Activated CD4-positive, alpha-beta memory T cell treated with anti-CD3 and anti-CD28 coated beads, Interleukin-2, amount 10 ng/mL, durations not matched to agents 7 days and 5 days (primary cell): ENCODE measurements at places on chromosomes 1 and 21. TPM values are rescaled to one million over a fixed set of nuclear protein-coding genes. Genes with fewer than 3 reads are reported as not detected.

The IFFO2 gene
- total RNA-seq: 19.9 TPM

The PDC gene
- total RNA-seq: not detected

The KCNJ9 gene
- not detected for total RNA-seq

The NOTCH2 gene
- total RNA-seq: 81.9 TPM

The FGR gene
- not detected for total RNA-seq

The ARHGEF11 gene
- 15.8 TPM for total RNA-seq

GRCh38 chr1:6197746-6198427 lies 1.5 kb downstream of the RPL22 start:
- no peak for DNase-seq

GRCh38 chr1:245679821-245680780 lies 525.3 kb downstream of the KIF26B start:
- no peak for DNase-seq

GRCh38 chr1:201361652-201362504 lies 15.6 kb downstream of the TNNT2 start:
- DNase-seq: peak; percentile 25

- DNase-seq: no peak
Observed at GRCh38 chr1:110771245-110772022, 96.7 kb upstream of the KCNA3 start.

- no peak for DNase-seq
Observed at GRCh38 chr21:35077975-35078374, 28.9 kb upstream of the RUNX1 start.

- DNase-seq: no peak
Observed at GRCh38 chr1:181425566-181425965, 57.8 kb upstream of the CACNA1E start.

DNA sequence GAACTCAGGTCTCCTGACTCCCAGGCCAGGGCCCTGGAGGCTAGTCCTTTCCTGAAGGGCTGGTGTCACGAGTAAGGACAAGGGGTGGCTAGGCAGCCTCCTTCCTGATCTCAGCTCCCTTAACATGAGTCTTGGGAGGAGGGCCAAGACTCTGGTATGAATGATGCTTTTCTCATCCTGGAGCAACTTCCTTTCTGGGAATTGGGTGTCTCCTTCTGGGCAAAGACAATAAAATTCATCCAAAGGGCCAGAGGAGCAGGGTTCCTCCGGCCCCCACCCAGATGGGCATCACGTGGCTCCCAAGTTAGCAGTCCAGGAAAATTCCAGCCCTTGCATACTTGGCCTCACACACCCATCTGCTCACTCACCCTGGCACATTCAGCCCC lies at the start of gene FAM167B:
TSS of gene FAM167B (plus strand) at position 335 of the 386 bp plus-strand sequence. CDS start 200 bp downstream, outside the sequence.
- DNase-seq: no peak

GRCh38 chr1:93000291-93000690 lies 39.0 kb upstream of the DIPK1A start:
- DNase-seq: no peak

DNA sequence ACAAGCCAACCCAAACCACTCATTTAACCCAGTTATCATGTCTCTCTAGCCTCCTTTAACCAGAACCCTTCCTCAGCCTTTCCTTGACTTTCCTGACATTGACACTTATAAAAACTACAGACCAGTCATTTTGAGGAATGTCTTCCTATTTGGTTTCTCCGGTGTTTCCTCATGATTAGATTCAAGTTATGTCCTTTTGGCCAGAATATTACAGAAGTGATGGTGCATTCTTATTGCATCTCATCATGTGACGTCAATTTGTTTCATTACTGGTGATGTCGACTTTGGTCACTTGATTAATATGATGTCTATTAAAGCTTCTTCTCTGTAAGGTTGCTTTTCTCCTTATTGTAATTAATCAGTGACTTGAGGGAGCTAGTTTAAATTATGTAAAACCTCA lies 6.1 kb upstream of the RCSD1 start:
- DNase-seq: no peak

- DNase-seq: peak; percentile 94
Observed at GRCh38 chr1:203289281-203289981, 15.9 kb upstream of the BTG2 start.

DNA sequence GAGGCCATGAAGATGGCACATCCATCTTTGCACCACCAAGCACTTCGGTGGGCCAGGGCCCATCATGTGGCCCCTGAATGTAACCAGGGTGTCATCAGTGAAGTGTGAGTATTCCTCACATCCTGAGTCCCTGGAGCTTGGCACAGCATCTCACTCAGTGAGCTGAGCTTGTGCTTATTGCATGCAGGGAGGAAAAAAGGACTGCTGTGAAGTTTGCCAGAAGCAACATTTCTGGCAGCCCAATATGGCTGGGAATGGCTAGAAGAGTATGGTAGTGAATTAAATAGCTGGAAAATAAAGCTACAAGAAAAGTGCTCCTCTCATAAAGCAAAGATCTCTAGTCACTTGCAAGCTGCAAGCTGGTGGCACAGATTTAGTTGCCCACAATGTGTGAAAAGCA lies 109.3 kb downstream of the TNFSF18 start:
- no peak for DNase-seq

DNA sequence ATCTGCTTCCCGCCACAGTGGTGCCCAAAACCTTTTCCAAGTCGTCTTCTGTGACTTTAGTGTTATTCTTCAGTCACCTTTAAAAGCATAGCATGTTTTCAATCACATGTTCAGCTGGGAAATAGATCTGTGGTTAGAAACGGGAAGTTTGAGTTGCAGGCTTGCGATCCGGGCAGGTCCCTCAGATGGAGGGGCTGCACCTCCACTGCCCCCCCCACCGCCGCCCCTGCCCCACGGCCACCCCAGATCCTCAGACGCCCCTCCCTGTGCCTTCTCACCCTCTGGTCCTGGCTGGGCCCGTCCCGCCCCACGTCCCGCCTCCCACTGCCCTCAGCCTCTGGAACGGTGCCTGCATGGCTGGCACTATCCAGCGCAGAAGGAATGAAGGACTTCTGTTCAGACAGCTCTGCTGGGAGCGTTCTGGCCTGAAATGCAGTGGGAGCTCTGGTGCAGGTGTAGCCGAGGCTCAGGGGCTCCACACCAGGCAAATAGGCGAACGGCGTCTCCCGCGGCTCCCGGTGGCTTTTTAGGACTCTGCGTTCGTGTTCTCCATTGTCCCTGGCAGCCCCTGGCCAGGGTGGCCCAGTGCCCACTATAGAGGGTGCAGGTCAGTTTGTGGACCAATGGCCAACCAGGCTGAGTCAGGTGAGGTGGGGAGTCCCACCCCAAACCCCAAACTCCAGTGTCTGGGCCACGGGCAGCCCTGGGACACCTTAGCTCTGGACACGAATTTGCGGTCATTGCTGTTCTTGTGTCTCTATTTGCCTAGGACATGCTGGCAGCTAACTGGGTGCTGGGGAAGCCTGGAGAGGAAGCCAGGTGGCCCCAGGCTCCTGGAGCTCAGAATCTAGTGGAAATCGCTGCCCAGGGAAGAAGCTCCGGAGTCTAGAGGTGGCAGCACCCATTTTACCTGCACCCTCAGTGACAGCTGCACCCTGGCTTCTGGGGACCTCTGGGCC lies 67.1 kb downstream of the FAAP20 start:
- no peak for DNase-seq

DNA sequence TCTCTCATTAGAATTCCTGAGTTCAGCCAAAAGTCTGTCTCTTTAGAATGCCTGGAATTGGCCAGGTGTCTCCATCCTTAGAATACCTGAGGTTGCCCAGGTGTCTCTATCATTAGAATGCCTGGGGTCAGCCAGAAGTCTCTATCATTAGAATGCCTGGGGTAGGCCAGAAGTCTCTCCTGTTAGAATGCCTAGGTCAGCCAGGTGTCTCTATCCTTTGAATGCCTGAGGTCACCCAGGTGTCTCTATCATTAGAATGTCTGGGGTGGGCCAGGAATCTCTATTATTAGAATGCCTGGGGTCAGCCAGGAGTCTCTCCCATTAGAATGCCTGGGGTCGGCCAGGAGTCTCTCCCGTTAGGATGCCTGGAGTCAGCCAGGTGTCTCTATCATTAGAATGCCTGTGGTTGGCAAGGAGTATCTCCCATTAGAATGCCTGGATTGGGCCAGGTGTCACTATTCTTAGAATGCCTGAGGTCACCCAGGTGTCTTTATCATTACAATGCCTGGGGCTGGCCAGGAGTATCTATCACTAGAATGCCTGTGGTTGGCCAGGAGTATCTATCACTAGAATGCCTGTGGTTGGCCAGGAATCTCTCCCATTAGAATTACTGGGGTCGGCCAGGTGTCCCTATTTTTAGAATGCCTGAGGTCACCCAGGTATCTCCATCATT lies 43.0 kb downstream of the RNF187 start:
- no peak for DNase-seq

DNA sequence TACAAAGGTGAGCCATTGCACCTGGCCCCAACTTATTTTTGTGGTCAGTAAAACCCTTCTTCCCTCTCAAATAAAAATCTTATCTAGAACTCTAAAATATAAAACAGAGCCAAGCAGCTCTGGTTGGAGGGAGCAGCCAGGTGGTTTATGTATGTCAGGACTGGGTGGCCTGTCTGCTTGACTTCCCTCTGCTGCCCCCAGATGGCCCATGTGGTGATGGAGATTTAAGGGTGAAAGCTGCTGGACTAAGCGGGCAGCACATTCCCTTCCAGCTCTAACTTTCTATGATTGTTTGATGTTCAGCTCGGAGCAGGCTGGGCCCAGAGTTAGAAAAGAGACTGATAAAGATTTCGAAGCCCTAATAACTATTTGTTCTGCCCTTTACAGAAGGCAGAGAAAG lies 11.9 kb upstream of the PAQR6 start:
- DNase-seq: no peak

DNA sequence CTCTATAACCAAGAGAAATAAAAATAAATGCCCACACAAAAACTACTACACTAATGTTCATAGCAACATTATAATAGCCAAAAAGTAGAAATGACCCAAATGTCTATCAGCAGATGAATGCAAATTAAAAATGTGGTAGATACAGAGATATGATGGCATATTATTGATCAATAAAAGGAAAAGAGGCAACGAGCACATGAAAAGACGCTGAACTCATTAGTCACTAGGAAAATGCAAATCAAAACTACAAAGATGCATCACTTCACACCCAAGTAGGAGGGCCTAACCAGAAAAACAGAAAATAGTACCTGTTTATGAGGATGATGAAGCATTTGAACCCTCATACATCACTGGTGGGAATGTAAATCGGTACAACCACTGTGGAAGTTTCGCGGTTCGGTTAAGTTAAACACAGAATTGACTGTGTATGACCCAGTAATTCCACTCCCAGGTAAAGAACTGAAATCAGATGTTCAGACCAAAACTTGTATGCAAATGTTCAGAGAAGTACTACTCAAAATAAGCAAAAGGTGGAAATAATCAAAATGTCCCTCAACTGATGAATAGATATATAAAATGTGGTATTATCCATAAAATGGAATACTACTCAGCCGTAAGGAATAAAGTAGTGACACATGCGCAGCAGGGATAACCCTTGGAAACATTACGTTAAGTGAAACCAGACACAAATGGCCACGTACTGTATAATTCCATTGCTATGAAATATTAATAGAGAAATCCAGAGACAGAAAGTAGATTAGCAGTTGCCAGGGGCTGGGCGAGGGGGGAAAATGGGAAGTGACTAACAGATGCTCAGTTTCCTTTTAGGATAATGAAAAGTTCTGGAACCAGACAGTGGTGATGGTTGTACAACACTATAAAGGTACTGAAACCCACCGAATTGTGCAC lies 3.1 kb downstream of the USP48 start:
- peak; percentile 41 for DNase-seq

DNA sequence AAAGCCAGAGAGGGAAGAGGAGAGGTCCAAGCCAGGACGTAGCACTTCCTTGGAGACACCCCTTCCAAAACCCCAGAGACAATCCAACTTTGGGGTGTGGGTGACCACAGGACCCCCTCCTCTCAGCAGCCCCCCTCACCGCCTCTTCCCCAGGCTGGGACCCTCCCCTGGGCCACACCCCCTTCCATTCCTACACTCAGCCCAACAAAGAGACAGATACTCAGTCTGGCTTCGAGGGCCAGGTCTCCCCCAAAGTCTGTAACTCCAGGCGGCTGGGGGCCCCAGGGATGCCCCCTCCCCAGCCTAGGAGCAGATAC lies 1.4 kb downstream of the MEX3A start:
- no peak for DNase-seq

DNA sequence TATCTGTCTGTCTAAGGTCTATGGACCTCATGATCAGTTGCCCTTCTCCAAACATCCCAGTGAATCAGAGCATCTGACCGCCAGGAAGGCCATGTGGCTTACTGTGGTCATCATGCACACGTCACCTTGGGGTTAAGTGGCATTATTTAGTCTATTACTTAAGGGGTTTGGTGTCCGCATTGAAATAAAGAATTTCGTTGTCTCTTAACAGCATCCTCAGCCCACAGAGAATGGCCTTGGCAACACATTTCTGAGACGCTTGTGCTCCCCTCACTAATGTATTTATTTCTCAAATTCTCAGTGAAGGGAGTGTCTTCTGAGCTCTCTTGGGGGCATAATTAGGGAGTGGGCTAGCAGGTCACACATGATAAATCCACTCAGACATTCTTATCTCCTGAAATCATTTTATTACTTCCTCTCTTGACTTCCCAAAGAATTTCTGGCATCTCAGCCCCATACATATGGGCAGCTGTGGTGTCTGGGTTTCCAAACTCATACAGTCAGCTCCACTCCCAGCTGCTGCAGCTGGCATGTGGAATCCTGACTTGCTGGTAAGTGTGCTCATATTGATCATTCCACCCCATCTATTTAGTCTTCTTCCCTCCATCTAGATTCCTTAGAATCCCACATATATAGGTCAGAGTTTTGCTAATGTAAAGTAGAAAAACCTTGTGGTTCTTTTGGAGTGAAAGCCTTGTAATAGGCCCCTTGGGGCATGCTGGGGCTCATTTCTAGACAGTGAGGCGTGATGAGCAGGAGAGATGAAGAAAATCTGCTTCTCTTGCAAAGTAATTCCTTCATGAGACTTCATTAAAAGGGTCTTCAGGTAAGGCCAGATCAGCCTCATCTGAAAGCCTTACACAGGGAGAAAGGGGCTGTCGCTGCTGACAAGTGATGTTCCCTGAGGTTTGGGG lies 110.5 kb downstream of the HHAT start:
- no peak for DNase-seq

GRCh38 chr1:27668121-27668807 lies 3.7 kb downstream of the IFI6 start:
- DNase-seq: no peak

GRCh38 chr1:214957330-214958137 lies 125.0 kb upstream of the KCNK2 start:
- DNase-seq: no peak

GRCh38 chr1:63320022-63320721 lies 2.2 kb upstream of the FOXD3 start:
- DNase-seq: no peak

DNA sequence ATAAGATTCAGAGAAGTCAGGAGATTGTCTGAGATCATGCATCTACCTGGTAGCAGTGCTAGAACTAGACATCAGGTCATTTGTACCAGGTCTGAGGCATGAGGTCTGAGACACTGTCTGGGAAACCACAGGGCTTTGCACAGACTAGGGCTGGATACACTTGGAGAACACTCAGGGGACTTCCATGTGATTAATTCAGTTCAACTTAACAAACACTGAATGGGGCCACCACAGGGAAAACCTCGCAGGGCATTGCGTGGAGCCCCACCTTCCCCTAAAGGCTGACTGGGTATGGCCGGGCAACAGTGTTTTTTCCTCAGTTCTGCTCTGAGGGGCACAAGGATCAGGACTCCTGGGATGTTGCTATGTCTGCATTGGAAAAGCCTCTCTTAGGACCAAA lies 86.5 kb upstream of the WARS2 start:
- DNase-seq: no peak

GRCh38 chr1:186977266-186977957 lies 148.7 kb downstream of the PLA2G4A start:
- DNase-seq: no peak
